A549 treated with CORT108297 at 1 μM for 4 hours (cell line): ENCODE measurements at places on chromosomes 1 and 21. TPM values are rescaled to one million over a fixed set of nuclear protein-coding genes. Genes with fewer than 3 reads are reported as not detected.

Gene LRRC39
- total RNA-seq: 0.07 to 0.15 TPM (median 0.11 TPM) in 4 of 5 replicates, not detected in the other

Gene SLAMF6
- total RNA-seq: not detected in 5 replicates

Gene UBE2Q1
- total RNA-seq: 51.5 to 71.9 TPM (median 67.1 TPM) in 5 replicates

Gene CCDC27
- total RNA-seq: not detected in 5 replicates

Gene CFH
- total RNA-seq: 3.6 to 5.0 TPM (median 4.1 TPM) in 5 replicates
